ENCODE measurements at places on chromosomes 13 and 19.

DNA sequence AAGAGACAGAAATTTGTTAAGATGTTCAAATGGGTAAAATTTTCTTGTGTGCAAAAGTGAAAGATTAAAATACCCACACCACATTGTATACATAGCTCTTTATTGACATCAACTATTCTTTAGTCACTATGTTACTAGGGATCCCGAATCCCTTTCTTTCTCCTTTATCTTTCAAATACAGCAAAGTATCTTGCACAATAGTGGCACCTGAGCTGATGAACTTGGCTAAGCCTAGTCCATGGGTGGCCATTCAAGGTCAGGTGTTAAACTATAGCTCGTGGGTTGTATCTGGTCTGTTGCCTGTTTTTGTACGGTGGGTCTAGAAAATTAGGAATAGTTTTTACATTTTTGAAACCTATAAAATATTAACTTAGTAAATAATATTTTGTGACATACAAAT is 210.9 kb downstream of the SLITRK6 start:
- DNase-seq = no peak

DNA sequence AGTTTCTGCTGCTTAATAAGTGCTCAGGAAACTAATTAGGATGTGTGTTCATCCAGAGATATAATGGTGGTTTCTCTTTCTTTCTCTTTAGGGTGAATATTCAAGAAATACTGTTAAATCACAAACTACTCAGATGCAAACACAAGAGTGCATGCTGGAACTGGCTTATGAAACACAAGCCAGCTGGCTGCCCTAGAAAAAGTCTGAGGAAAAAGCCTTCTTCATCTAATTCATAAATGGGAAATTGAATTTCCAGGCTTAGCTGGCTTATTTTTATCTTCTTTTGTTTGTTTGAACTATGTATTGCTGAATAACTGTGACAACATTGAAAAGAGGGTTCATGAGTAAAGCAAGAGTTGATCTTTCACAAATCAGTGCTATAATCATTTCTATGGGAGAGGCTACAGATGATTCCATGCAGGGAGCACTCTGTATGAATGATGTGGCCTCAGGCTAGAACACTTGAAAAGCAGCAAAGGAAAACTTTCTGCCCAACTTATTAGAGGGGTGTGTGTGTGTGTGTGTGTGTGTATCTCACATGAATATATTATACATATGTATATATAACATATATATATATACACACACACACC is 69.8 kb upstream of the SCEL start:
- DNase-seq = no peak

- DNase-seq = peak; percentile 52
Observed at GRCh38 chr19:34120846-34121639, 51.3 kb upstream of the LSM14A start.

DNA sequence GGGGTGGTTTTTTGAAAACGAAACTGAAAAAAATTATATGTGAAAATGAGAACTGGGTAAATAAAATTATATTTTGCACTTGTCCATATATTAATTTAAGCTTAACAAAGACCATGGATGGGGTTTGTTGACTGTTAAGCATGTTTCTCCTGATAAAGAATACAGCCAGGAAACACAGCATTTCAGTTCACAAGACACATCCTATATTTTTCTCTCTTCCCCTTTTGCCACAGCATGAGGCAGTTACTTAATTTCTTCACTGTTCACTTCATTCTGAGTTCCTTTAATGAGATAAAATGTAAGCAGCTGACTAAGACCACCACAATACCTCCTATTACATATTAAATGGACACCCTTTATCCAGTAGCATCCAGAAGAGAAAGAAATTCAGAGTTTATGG is 64.0 kb downstream of the RXFP2 start:
- DNase-seq = no peak

DNA sequence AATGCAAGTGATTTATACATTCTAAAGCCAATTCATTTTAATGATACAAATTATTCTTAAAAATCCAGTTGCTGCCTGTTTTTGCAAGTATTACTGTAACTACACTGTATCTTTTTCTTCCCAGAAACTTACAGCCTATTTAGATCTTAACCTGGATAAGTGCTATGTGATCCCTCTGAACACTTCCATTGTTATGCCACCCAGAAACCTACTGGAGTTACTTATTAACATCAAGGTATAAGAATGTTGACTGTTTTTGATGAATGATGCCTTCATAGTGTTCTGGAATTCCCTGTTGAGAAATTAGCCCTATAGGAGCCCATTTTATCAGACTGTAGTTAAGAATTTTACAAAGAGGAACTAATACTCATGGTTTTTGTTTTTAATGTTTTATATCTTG is 25.0 kb downstream of the ITM2B start:
- DNase-seq = no peak

- no peak for DNase-seq
Observed at GRCh38 chr19:51108805-51109146, 567 bp upstream of the CTU1 start.

- no peak for DNase-seq
Observed at GRCh38 chr13:36806102-36806501, 12.9 kb upstream of the RFXAP start.

- no peak for DNase-seq
Observed at GRCh38 chr19:41626877-41627276, at the start of gene CEACAM4. Gene CEACAM4, minus strand, starts transcription at chr19:41627074. Its CDS starts 111 bp downstream, at chr19:41626963.

- no peak for DNase-seq
Observed at GRCh38 chr19:7851623-7852500, 21.8 kb downstream of the EVI5L start.

GRCh38 chr19:17829855-17830566 is 8.7 kb upstream of the INSL3 start:
- no peak for DNase-seq

All from HTR-8/SVneo (cell line).